NCI-H1417 treated with DMSO at 0.1 percent for 48 hours (cell line): ENCODE measurements at places on chromosomes 12 and 14.

GRCh38 chr12:33560653-33561208 is 121.1 kb upstream of the SYT10 start:
- no peak for DNase-seq

GRCh38 chr12:85007836-85008235 is 28.2 kb downstream of the TSPAN19 start:
- DNase-seq = no peak

DNA sequence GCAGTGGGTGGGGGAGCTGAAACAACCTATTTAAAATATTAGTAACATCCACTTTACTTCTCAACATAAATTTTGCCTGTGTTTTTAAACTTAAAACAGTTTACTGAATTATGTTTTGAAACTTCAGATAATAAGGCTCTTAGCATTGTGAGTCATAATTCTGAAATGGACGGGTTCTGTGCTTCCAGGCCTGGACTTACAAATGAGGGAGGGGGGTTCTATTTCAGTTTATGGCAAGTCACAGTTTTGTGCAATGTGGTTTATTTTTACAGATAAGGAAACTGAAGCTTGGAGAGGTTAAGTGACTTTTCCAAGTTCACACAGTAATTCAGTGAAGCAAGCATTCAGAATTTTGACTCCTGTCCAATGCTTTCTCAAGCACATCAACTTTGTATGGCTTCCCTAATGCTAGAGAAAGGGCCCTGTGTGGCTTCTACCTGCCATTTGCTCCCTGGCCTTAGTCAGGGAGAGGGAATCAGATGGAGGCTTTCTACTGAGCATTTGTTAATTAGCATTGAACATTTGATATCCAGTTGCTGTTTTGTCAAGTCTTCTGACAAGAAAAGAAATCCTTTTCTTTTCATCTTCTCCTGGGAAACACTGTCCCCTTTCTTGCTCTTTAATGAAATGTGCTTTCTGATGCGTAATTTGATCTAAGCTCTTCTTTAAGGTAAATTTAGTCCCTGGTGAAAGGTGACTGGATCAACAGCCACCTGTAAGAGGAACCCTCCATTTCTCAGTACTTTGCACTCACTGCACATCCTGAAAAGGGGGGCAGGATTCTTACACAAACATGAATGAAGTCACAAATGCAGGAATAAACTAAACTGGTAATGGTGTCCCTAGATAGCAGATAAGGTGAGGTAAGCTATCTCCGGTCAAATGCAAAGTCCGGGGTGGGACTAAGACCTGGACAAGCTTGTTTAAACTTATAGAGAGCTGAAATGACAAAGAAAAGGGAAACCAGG is 2.5 kb upstream of the SALL2 start:
- DNase-seq = no peak

GRCh38 chr12:115267464-115267863 is 583.5 kb upstream of the TBX3 start:
- no peak for DNase-seq

DNA sequence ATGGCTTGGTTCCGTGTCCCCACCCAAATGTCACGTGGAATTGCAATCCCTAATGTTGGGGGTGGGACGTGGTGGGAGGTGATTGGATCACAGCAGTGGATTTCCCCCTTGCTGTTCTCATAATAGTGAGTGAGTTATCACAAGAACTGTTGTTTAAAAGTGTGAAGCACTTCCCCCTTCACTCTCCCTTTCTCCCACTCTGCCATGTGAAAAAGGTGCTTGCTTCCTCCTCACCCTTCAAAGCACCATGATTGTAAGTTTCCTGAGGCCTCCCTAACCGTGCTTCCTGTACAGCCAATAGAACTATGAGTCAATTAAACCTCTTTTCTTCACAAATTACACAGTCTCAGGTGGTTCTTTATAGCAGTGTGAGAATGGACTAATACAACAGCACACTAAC is 5.3 kb upstream of the CEP128 start:
- DNase-seq = no peak

DNA sequence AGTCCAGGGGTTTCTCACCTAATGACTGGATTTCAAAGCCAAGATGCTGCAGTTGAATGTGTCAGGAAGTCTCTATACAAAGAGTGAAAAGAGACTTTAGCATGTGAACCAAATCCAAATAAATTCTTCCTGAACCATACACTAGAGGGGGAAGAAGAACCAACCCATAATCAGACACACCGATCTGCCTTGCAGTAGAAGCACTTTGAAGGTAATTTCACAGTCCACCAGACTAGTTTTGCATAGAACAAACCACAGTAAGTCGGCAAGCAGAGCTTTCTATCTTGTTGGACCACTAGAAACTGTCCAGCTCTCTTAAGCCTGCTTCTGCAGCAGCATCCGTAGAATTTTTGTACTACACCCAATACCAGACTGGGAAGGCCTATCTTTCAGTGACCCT is 39.3 kb downstream of the FIGNL2 start:
- DNase-seq = no peak
